GM12865 (cell line): ENCODE measurements at places on chromosomes 2 and 18.
A peak's percentile ranks its signal among the peaks of the same experiment; 100 is the strongest.

DNA sequence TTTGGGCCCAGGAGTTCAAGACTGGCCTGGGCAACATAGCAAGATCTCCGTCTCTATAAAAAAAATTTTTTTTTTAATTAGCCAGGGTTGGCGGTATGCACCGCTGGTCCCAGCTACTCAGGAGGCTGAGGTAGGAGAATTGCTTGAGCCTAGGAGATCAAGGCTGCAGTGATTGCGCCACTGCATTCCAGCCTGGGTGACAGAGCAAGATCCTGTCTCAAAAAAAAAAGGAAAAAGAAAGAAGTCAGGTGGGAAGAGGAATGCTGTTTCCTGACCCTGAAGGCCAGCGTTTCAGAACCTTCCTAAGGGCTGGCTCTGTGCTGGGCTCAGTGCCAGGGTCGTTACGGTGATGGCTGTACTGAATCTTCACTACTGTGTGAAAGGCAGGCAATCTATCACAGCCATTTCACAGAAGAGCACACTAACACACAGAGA lies 35.0 kb upstream of the AGAP1 start:
- DNase-seq, result no peak

DNA sequence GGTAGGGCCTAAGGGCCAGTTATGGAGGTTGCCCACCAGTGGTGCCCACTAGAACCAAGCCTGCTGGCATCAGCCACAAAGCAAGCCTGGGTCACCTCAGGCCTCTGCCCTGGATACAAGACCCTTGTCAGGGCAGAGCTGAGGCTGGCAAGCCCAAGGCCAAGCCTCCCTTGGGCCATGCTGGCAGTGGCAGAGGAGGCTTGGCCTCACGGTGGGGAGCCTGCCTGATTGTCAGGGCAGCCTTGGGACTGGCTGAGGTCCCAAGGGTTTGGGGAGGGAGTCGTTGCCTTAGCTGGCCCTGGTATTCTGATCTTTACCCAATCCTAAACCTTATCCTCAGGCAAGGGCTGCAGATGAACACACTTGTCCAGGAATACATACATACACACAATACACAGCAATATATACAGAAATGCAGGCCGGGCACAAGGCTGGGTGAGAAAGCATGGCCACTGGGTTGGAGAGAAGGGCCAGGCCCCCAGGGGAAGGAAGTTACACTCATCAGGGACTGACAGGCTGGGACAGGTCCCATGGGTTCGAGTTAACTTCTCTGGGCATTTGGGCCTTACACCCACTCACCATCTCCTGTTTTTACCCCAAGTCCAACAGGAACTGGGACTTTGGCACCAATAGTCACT lies 21.0 kb downstream of the CCT7 start:
- no peak for DNase-seq

DNA sequence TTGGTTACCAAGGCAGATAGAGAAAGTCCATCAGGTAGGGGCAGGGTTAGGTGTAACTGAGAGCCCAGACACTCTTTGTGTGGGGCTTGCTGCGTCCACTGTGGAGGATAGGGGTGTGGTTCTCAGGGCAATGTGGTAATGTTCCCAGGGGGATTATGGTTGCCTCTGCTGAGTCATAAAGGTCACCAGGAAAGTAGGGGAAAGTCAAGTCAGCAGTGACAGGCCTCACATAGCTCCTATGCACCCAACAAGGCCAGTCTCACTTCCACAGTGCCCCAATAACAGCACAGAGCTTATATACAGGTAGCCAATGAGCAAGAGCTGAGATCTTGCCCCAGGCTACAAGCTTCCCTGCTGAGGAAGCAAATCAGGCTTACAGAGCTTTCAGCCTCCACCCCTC lies 1438.0 kb upstream of the ZEB2 start:
- no peak for DNase-seq

- DNase-seq, result peak; percentile 83
Observed at GRCh38 chr18:76491473-76491775, 3.6 kb downstream of the ZNF516 start.
